ENCODE measurements at places on chromosomes 1 and 21.

DNA sequence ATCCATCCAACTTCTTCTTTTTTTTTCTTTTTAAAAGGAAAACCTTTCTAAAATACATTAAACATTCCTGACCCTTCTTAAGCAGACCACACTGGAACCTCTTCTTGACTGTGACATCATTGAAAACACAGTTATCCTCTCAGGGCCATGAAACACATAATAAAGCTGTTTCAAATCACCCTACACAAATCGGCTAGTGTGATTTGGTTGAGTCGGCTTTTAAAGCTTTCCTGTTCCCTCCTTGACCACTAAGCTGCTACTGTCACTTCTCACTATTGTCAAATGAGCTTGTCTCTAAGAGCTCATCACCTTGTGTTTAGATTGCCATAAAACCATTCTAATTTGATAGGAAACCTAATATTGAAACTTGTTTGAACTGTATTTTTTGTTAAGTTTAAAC is 5.9 kb downstream of the USP24 start:
- no peak for DNase-seq

- DNase-seq, result no peak
Observed at GRCh38 chr1:233412812-233413211, 85.3 kb downstream of the MAP3K21 start.

- no peak for DNase-seq
Observed at GRCh38 chr1:24055681-24056080, 56.3 kb downstream of the MYOM3 start.

- DNase-seq, result no peak
Observed at GRCh38 chr1:92936865-92937264, 24.4 kb downstream of the DIPK1A start.

GRCh38 chr1:3584915-3585314 is 26.4 kb downstream of the MEGF6 start:
- no peak for DNase-seq

DNA sequence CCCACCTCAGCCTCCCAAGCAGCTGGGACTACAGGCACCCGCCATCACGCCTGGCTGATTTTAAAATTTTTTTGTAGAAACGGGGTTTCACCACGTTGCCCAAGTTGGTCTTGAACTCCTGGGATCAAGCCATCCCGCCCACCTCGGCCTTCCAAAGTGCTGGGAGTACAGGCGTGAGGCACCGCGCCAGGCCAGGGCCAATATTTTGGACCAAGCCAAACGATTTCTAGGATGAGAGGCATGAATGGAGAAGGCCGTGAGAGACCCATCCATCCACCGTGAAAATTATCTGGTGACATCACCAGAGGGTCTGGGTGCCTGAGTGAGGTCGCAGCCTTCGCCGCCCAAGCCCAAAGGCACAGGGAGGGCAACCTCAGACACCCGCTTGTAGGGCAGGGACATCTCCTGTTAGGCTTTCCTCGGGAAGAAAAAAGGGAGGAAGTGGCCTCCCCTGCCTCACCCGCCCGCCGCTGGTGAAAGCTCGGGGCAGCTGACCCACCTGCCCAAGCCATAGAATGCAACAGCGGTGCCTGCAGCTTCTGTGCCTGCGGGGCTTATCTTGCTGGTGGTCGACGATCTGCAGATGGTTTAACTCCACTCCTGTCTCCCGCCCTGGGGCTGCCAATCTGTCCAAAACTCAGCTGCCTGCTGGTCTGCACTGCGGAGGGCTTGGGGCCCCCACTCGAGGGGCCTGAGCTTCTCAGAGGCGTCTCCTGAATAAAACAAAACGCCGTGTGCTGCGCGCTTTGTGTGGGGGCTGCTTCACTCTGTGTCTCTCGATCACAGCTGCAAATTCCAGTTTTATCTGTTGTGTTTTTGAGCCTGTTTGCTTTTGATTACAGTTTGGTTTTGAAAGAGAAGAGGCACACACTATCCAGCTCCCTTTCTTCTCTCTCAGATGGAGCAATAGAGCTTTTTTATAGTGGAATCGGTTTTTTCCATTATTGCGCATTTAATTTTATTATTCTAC is 85.8 kb downstream of the MRPS6 start:
- no peak for DNase-seq

- no peak for DNase-seq
Observed at GRCh38 chr21:35086357-35086756, 37.3 kb upstream of the RUNX1 start.

DNA sequence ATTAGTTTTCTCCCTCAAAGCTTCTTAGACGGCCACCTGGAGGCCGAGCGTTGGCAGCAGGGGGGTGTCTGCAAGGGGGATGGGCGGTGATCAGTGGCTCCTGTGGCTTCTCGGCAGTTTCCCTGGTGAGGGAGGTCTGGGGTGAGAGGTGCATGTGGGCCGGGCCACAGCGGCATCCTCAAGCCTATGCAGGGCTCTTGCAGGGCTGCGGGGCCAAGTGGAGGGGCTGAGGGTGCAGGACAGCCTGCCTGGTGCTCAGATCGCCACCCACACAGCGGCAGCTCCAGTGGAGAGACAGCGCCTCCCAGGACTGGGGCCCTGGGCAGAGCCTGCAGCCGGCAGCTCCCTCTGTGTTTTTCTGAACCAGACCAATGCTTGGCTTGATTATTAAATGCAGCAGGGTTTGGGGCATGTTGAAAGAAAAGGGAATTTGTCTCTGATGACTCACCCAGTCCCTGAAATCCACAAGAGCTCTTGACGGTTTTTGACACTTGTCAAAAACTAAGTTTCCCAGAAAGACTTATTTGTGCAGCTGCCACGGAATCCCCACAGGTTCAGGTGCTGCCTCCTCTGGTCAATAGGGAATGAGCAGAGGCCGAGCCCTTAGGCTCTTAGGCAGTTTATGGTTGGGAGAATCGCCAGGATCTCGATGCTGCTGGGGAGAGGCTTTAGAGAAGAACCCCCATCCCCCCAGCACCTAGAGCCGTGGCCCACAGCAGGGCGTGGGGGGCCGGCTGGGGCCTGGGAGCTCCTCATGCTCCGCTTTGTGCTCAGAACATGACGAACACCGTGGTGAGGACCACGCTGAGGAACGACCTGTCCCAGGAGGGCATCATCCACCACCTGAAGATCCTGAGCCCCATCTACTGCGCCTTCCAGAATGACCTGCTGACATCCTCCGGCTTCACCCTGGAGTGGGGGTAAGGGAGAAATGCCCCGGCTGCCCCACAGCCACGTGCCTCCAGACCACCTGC is 54.7 kb downstream of the UMODL1 start:
- DNase-seq, result no peak

- DNase-seq, result no peak
Observed at GRCh38 chr1:3136532-3136931, 67.5 kb downstream of the PRDM16 start.

- DNase-seq, result no peak
Observed at GRCh38 chr1:17757426-17757825, 2.3 kb downstream of the ACTL8 start.

DNA sequence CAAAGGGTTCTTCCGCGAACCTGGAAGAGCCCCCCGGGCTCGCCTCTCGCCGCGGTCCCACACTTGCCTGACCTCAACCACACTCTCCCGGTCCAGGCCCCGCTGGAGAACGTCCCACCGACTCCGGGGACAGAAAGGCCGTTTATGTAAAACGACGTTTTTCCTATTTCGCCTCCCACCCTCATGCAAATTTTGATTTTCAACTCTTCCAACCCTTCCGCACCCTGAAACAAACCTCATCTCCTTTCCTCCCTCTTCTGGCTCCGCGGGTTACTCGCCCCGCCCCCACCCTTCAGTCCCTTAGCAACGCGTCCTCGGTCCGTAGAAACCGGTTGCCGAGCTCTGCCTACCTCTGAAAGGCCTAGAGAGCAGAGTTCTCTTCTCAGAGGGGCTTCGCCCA is at the start of gene C1orf141:
C1orf141 (minus strand) TSS at position 276 of the 400 bp plus-strand sequence. CDS start 7,730 bp downstream, outside the sequence.
- peak; percentile 59 for DNase-seq

DNA sequence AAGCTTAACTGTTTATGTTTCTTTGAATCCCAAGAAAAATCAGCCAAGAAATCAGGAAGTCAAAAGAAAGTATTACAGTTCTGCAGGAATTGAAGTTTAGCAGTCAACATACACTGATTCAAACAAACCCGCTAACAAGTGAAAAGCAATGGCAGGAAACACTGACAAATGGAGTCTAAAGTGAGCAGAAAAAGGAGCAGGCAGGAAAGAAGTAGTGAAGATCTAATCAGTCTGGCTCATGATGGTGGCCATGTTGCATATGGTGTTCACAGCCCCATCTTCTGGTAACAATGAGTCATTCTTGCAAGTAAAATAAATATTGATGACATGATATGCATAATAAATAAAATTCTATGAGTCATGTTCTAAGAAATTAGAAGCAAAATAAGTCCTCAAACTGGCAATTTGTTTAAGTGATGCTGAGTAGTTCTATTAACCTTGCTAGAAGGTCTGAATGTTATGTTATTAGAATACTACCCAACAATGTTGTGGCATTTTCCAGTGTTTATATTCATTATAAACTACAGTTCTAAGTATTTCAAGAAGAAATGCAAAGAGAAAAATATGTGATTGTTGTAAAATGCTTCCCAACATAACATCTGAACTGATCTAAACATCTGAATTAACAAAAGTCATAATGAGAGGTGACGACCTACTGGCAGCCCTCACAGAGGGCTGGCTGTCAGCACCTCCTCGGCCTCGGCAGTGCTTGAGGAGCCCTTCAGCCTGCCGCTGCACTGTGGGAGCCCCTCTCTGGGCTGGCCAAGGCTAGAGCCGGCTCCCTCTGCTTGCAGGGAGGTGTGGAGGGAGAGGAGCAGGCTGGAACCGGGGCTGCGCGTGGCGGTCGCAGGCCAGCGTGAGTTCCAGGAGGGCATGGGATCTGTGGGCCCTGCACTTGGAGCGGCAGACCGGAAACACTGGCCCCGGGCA is 5.7 kb upstream of the ACBD6 start:
- no peak for DNase-seq

DNA sequence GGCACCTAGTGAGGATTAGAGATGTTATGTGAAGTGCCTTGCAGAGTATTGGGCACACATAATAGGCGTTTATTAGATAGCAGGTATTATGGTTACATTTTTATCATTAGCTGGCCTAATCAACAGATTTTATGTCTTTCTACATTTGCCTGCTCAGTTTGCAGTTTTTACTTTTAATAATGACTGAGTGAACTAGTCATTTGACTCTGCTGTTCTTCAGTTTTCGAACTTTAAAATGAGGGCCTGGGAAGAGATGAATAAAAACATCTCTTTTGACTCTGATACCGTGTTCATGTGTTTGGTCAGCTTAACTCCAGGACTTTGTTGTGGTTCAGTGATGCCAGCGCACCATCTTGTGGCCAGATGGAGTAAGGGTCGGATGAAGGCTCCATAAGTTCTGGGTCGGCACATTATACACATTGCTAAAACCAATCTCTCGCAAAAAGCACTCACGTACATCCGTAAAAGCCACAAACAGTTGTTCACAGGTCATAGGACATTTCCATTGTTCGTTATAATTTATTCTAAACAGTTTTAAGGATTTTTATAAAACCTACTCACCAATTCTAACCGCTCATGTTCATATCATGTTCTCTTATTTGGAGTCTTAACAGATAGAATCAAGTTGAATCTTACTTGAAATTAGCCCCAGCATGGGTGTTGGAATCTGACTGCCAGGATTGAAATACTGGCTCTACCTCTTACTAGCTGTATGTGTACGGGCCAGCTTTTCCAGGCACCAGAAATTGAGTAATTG is 78.4 kb upstream of the GPR88 start:
- DNase-seq, result peak; percentile 61

- no peak for DNase-seq
Observed at GRCh38 chr1:47382399-47382983, 33.6 kb upstream of the FOXE3 start.

DNA sequence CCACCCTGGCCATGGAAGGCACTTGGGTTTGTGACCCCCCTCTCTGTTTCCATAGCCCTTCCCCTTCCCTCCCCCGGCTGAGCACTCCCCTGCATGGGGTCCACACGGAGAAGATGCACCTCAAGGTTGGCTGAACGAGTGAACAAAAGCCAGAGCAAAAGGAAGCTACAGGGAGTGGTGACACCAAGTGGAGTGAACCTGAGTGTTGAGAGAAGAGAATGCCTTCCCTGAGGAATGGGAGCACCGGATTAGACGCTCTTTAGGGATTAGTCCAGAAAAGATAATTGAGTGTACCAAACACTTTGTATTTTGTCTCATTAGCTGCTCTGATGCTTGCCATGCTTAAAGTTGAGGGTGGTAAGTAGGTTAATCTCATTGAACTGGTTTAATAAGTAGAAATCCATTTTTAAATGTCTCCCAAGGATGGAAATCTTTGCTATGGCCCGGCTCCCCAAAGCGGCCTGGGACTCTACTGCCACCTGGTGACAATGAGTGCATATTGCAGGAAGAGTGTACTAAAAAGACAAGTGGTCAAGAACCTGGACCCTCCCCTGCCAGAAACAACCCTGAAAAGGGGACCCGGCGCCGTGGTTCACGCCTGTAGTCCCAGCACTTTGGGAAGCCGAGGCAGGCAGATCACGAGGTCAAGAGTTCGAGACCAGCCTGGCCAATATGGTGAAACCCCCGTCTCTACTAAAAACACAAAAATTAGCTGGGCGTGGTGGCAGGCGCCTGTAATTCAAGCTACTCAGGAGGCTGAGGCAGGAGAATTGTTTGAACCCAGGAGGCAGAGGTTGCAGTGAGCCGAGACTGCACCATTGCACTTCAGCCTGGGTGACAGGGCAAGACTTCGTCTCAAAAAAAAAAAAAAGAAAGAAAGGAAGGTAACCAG is 150.6 kb upstream of the ZC3H12A start:
- DNase-seq, result no peak

- DNase-seq, result no peak
Observed at GRCh38 chr1:65606426-65606825, 186.0 kb downstream of the LEPR start.

DNA sequence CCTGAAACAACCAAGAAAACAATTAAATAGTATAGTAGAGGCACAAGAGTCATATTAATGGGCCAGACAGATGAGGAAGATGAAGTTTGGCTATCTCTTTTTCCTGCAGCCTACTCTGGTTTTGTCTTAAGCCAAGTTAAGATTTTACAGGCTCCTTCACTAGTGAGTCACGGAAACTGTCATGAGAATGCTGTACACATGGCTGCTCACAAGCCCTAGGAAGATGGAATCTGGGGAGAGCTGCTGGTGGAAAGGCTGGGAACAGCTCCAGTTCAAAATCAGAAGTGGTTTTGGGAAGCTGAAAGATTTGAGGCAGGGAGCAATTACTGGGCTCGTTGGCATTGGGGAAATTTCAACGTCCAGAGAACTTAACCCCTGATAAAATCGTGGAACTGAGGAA is 46.4 kb upstream of the S1PR1 start:
- DNase-seq, result no peak

DNA sequence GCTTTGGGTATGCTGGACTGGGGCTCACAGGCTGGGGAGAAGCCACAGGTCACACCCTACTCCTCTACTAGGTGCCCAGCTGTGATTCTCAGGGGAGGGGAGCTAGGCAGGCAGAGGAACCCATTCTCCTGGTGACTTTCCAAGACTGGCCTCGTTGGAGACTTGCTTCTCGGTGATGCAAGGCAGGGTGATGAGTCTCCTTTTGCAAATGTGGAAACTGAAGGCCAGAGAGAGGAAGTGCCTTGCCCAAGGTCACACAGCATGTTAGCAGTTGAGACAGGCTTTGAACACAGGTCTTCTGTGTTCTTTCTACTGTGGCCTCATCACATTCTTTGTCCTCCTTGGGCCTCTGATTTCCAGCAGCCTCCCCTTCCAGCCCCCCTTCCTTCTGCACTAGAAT is 20.5 kb upstream of the C1QA start:
- no peak for DNase-seq

- no peak for DNase-seq
Observed at GRCh38 chr1:50047916-50048694, 24.4 kb upstream of the AGBL4 start.

- peak; percentile 80 for DNase-seq
Observed at GRCh38 chr1:156705918-156706656, 704 bp upstream of the CRABP2 start.
